NT2/D1 (cell line): ENCODE measurements at places on chromosomes 16 and 17.

DNA sequence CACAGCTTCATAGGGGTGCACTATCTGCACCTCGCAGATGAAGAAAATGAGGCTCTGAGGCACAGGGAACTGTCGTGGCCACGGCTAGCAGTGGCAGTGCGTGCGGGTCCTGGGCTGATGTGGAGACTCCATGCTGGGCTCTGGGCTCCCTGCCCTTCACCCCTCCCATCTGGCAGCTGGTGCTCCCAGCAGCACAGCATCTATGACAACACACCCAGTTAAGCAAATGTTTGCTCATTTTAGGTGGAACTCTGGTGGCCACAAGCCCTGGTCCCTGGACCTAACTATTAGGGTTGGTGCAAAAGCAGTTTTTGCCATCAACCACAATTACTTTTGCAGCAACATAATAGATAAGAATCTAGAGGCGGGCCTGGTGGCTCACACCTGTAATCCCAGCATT, 30.9 kb downstream of the IFT140 start:
- no peak for DNase-seq

DNA sequence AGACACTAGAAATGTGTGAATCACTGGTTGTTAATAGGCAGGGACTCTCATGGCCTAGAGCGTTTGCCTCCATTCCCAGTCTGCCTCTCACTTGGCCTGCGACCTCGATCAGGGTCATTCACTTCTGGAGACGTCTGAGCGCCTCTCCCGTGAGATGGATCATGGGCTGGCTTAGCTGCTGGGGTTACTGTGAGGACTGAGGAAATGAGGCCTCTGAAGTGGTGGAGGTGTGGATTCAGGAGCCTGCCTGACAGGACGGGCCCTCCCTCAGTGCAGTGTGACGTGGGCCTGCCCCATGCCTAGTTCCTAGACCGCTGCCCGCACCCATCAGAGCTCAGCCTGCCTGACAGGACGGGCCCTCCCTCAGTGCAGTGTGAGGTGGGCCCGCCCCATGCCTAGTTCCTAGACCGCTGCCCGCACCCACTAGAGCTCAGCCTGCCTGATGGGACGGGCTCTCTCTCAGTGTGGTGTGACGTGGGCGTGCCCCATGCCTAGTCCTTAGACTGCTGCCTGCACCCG, 61.9 kb downstream of the BANP start:
- DNase-seq: no peak

DNA sequence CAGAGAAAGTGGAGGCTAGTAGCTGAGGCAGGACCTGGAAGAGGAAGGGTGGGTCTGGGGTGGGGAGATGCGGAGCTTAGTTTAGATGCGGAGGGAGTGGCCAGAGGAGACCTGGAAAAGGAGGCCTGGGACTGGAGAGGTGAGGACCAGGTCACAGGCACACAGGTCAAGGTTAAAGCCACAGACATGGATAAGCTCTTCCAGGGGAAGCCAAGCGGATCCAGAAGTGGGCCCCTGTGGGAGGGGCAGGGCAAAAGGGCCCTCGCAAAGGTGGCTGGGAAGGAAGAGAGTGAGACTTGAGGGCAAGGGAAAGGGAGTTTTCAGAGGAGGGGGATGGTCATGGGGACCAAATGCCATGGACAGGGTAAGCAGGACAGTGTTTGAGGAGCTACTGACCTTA, 13.9 kb upstream of the MLLT6 start:
- DNase-seq: no peak

DNA sequence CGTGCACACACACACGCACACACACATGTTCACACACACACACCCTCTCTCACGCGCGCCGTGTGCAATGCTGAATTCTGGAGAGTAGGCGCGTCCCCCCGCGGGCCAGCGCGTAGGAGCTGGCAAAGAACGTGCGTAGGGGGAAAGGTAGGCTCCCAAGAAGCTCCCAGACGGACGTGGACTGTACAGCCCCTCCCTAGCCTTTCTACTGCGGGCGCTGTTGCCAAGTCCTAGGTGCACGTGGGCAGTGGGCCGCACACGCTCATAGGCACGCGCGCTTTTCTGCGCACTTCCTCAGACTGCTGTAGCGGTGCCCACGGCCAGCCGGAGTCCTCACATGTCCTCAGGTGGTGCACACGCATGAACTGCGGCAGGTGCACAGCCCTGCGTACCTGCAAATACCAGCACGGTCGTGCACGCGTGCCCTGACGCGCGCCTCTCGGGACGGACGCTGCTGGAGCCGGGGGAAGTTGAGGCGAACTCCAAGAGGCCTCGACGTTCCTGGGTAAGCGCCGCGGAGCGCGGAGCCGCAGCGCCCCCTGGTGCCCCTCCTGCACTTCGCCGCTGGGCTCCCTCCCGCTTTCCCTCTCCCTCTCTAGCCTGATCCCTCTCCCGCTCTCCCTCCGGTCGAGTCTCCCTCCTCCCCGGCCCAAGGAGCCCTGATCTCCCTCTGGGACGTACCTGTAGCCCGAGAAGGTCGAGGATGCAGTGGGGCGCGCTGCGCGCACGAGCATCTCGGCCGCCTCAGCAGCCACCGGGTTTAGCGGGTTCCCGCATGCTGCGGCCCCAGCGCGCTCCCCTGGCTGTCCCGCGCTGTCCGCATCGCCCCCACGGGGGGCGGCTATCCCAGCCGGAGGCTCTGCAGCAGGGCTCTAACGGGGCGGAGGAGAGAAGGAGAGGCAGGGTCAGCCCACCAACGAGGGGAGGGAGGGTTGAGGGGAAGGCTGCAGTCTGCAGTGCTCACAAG, 749 bp downstream of the GRIN2A start:
- DNase-seq: peak; percentile 85

GRCh38 chr16:51175081-51175480, 24.0 kb upstream of the SALL1 start:
- DNase-seq: no peak

DNA sequence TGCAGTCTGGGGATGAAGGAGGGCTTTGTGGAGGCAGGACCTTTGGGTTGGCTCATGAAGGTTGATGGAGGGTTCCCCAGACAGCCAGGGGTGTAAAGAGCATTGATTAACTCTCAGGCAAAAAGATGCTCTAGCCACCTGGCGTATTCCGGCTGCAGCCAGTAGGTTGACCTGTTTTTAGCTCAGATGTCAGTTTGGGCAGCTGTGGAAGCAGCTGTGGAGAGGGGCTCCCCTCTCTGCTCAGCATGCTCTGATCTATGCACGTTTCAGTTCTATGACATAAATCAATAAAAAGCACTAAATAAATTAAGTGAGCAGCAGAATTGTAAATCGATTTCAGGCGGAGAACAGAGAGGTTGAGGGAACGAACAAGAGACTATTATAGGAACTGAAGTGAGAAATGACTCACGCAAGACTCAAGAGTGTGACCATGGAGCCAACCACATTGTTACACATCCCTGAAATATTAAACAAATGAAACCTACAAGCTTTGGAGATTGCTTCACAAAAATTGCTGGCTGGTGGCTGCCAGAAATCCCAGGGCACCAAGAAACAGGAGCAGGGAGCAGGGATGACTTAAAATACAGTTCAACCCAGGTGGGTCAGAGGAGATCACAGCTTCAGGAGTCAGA, 111.9 kb downstream of the GSG1L start:
- DNase-seq: no peak

- no peak for DNase-seq
These were observed 70.2 kb downstream of the SPAG9 start for GRCh38 chr17:51050291-51051033.

- no peak for DNase-seq
These were observed 82.3 kb upstream of the DOC2B start for GRCh38 chr17:263773-264172.

GRCh38 chr17:53527473-53527872, 295.3 kb upstream of the KIF2B start:
- DNase-seq: no peak

DNA sequence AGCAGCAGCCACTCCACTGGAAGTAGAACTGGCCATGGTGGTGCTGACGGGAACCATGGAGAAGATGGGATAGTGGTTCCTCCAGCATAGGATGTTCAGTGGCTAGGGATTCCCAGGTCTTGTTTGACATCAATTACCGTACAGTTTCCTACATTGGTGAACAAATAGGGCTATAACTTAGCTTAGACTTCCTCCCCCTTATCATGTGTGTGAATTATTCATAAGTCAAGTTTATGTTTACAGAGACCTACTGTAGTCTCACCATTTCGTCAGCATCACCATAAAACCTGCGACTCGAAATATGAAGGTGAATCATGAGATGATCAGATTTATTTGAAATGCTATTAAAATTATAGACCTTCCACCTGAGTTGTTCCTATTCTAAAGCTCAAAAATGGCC, 1.2 kb downstream of the KRTAP2-3 start:
- DNase-seq: no peak

GRCh38 chr16:72482695-72483094, 310.7 kb upstream of the PMFBP1 start:
- DNase-seq: no peak

DNA sequence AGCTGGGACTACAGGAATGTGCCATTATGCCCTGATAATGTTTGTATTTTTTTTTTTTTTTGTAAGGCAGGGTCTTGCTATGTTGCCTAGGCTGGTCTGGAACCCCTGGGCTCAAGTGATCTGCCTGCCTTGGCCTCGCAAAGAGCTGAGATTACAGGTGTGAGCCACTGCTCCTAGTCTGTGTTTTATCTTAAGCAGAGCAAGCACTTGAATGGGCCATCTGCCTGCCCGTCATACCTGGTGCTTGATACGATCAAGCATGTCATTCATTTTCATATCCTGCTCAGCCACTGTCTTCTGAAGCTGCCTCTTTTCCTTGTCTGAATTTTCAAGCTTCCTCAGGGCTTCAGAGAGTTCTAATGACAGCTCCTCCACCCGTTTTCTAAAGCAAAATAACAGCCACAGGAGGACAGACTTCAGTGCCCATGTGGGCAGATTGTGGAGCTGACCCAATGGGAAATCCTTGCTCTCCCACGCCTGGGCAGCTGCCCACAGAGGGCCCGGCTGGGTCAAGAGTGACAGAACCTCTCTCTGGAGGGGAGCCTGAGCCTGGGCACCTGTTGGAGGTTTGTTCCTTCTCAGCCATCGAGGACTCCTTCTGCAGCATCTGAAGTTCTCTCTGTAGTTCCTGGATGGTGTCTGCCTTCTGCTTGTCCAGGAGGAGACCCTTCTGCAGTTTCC, 36.5 kb downstream of the DHX38 start:
- no peak for DNase-seq

- no peak for DNase-seq
These were observed 19.5 kb downstream of the TOM1L2 start for GRCh38 chr17:17952691-17953090.

DNA sequence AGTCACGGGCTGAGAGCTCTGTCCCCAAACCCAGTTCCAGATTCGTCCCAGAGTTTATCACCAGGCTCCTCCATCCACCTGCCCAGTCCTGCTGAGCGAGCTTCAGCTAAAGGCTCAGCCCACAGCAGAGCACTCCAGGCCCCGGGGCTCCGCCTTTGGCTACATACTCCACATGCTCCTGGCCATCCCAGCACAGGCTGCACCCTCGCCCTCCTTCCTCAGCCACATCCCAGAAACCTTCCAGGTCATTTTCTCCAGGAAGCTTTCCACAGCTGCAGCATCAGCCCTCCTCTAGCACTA, 4.7 kb upstream of the CD2BP2 start:
- no peak for DNase-seq

- DNase-seq: peak; percentile 42
These were observed 67.9 kb downstream of the ZZEF1 start for GRCh38 chr17:4074831-4075495.

- DNase-seq: no peak
These were observed 4.2 kb upstream of the NDRG4 start for GRCh38 chr16:58495521-58496331.

- DNase-seq: no peak
These were observed 240.1 kb downstream of the MSI2 start for GRCh38 chr17:57496382-57496781.

DNA sequence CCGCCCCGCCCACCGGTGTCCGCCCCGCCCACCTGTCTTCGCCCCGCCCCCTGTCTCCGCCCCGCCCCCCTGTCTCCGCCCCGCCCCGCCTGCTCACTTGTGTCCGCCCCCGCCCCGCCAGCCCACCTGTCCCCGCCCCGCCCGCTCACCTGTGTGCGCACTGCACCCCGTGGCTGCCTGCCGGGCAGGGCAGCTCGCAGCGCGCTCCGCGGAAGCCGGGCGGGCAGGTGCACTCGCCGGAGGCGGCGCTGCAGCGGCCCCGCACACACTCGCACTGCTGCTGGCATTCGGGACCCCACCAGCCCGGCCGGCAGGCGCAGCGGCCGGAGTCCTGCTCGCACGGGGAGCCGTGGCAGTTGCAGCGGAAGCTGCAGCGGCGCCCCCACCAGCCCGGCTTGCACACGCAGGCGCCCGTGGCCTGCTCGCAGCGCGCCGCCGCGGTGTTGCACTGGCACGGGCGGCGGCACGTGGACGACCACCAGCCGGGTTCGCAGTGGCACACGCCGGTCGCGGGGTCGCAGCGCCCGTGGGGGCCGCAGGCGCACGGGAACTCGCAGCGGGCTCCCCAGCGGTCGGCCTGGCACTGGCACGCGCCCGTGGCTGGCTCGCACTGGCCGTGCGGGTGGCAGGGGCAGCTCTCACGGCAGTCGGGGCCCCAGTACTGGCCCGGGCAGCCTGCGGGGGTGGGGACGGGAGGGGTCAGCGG, 2.1 kb downstream of the SCARF1 start:
- no peak for DNase-seq

DNA sequence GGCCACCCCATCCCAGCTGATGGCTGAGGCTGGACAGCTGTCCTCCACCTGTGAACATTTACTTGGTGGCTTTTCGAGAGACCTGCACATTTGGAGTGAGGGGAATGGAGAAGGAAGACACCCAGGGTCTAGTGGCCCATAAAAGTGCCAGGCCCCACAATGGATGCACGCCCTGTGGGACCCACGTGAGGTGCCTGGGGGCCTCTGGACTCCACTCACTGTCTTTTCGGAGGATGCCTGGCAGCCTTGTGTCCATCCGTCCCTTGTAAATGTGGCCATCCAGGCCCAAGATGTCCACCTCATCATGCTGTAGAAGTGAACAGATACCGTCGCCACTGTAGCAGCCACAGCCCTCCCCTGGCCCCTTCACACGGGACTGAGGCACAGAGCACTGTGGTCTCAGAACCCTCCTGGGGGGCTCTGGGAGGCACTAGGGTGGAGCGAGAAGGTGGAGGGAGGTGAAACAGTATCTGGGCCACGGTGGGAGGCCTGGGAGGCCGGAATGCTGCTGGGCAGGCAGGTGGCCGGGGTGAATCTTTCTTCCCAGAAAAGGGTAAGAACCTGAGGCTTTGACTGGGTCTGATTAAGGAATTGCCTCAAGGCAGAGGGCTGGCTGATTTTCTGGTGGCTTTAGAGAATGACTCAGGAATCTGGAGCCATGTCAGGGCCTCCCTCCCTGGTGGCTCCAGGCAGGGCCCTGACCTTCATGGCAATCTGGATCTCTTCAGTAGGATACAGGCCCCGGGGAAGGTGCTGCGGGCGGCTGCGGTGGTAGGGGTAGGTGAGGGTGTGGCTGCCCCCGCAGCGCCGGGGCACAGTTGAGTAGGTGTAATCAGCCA, 11.5 kb downstream of the UBALD2 start:
- no peak for DNase-seq
